ENCODE measurements at places on chromosomes 5 and 9.

DNA sequence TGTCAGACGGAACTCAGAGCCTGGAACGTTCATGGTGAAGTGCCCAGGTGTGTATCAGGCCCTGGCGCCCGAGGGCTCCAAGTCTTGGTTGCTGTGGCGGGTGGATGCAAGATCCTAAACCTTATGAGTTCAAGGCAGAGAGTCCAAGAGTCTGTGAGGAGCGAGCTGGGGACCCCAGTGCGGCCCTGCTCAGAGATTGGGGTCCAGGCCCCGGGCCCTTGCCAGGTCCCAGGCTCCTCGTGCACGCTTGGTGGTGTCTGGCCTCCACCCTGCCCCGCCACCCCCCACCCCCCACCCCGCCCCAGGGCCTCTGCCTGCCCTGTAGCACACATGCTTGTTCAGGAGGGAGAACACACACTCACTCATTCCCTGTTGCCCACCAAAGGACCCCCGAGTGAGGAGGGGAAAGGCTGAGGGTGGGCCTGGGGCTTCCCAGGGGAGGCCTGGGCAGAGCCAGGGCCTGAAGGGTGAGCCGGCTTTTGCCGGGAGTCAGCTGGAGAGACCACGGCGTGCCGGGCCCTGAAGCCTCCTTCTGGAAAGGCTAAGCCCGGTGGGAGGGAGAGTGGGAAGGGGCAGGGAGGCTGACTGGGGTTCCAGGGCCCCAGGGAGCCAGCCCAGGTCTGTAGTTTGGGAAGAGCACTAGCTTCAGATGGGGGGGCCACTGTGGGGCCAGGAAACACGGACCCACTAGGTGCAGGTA, 37.1 kb downstream of the FAM163B start:
- DNase-seq = no peak

DNA sequence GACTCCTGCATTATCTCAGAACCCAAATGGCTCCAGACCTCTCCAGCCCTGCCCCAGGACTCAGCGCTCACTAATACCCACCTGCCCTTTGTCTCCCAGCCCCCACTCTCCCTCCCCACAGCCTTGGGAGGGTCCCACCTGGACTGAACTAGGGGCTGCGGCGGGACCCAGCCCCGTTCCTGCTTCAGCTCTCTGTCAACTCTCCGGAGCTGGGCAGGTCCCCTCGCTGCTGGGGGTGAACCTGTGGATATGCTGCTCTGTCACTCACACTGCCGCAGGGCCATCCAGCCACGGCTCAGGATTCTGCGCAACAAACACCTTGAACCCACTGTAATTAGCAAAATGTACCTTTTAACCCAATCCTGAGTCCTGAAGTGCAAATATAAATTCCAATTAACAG, 36.8 kb downstream of the NDUFS6 start:
- DNase-seq = no peak

DNA sequence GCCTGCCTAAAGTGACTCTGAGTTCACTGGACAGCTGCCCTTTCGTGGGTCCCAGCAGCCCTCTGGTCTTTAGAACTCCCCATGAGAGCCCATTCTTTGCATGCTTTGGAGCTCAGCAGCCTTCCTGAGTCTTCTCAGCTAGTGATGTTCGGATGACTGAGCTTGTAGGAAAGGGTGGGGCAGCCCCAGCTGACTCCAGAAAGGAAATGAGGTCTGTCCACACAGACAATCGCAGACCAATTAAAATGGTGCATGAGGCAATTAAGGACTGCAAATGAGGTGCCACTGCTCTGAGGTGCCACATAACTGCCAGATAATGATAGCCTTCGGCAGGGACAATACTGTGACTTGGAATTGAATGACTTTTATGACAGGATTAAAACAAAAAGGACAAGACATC, 25.4 kb upstream of the TOMM5 start:
- DNase-seq = no peak

GRCh38 chr9:135701959-135702721, at the start of gene KCNT1:
Gene KCNT1 (plus strand): TSS chr9:135702185. CDS start chr9:135702259, 74 bp downstream.
- DNase-seq = peak; percentile 61

DNA sequence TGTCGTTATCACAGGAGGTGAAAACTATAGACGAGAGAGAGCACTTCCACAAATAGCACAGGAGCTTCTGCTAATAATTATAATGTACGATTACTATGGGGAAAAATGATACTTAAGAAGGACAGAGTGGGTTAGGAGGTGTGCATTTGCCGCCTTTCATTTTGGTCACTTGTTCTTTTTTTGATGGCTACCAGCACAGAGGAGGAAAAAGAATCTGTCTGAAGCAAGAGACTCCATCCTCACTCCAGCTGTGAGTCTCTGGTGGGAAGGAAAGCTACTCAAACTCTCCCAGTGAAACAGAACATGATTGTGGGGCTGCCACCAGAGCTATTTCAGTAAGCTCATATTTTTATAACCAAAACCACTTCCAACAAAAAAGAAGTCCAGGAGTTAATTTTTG, 270.4 kb upstream of the TMEM161B start:
- DNase-seq = no peak

DNA sequence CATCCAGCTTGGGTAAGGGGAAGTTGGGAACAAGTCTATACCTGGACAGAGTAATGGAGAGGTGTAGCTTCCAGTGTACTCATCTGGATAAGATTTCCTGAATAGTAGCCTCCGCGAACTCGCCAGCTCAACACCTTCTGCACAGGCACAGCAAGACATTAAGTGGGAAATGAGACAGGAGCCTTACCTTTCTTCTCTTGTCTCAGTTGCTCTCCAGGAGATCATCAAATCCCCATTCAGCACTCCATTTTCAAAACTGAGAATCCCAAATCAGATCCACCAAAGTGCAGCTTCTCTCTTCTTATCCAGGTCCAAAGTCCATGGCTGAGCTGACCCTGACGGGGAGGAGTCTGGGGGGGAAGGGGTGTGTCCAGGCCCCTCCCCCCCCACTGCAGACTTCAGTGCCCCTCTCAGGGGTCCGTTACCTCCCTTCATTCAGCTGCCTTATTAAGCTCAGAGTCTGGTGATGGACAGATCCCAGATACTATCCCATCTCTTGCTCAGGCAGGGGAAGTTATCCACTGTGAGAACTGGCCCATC, 5.9 kb upstream of the MGAT1 start:
- DNase-seq = no peak

DNA sequence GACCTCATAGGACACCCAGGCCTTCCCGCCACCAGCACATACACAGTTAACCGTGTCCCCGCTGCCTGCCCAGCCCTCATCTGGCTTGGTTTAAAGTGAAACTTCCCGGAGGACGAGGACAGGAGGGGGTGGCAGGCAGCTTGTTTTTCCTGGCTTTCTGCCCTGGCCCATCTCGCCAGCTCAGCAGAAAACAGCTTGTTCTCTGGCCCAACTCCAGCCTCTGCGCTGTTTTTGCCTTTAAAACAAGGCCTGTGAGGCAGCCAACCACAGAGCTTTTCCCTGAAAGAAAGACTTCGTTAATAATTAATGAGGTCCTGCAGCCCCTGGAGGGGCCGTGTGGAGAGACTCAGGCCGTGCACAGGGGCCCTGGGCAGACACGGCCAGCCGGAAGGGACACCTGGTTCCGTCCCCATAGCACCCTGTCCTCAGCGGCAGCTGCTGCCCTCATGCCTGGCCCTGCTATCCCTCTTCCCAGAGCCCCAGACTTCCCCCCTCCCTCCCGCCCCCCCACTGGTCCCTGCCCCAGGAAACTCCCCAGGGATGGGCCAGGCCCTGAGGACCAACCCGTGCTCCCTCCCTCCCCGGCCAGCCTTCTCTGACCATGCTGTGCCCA, 108.7 kb downstream of the RXRA start:
- DNase-seq = no peak

DNA sequence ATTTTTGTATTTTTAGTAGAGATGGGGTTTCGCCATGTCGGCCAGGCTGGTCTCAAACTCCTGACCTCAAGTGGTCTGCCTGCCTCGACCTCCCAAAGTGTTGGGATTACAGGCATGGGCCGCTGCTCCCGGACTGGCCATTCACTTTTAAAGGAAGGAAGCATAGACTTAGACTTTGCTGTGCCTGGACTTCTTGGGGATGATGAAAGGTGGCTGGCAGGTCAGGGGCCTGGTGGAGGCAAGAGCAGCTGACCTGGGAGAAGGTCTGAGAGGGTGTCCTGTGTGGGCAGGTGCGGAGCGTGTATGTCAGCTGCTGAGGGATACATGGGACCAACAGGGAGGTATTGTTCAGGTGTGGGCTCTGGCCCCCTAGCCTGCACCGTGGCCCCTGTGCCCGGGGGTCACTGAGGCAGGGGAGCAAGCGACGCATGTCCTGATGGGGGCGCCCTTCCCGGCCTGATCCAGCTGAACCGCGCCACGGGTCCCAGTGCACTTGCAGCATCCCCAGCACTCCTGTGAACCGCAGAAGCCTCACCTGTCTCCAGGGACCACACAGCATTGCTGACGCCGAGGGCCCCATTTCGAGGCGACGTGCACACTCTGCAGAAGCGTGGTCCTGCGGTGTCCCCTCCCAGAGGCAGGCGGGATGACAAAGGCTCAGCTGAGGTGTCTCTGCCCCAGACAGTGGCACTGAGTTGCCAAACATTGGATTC, 23.1 kb downstream of the NDUFS6 start:
- DNase-seq = no peak

Data from stimulated activated CD4-positive, alpha-beta T cell treated with anti-CD3 and anti-CD28 coated beads, Interleukin-12 subunit alpha, Interleukin-12 subunit beta, amount 100 ng/mL, for 4 hours (primary cell).